IPS-NIHi11 (cell line): ENCODE measurements at places on chromosomes 1 and 21.
A peak's percentile ranks its signal among the peaks of the same experiment; 100 is the strongest.

- DNase-seq: no peak
Observed at GRCh38 chr1:204684206-204684570, 1.4 kb downstream of the LRRN2 start.

DNA sequence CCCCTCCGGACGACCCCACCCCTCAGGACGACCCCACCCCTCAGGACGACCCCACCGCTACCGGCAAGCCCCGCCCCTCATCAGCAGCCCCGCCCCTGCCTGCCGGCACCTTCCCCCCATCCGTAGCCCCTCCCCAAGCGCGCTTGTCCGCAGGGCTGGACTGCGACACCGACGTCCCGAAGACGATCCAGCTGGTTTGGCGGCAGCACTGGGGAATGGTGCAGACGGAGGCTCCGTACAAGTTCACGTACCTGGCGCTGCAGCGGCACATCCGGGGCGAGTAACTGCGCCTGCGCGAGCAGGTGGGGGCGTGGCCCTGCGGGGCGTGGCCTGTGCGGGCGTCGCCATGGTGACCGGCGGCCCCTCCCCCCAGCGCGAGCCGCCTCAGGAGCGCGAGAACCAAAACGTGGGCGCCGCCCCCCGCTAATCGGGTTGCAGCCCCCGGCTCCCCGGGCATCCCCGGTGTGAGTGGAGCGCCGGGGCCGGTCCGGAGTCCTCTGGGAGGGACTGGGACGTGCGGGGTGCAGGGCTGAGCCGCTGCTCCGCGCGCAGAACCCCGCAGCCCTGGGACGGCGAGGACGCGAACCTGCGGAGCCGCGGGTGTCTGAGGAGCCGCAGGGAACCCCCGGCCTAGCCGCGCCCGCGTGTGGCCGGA lies 4.9 kb downstream of the RNF223 start:
- DNase-seq: peak; percentile 96

GRCh38 chr1:176994931-176995596 lies 169.4 kb downstream of the ASTN1 start:
- no peak for DNase-seq

DNA sequence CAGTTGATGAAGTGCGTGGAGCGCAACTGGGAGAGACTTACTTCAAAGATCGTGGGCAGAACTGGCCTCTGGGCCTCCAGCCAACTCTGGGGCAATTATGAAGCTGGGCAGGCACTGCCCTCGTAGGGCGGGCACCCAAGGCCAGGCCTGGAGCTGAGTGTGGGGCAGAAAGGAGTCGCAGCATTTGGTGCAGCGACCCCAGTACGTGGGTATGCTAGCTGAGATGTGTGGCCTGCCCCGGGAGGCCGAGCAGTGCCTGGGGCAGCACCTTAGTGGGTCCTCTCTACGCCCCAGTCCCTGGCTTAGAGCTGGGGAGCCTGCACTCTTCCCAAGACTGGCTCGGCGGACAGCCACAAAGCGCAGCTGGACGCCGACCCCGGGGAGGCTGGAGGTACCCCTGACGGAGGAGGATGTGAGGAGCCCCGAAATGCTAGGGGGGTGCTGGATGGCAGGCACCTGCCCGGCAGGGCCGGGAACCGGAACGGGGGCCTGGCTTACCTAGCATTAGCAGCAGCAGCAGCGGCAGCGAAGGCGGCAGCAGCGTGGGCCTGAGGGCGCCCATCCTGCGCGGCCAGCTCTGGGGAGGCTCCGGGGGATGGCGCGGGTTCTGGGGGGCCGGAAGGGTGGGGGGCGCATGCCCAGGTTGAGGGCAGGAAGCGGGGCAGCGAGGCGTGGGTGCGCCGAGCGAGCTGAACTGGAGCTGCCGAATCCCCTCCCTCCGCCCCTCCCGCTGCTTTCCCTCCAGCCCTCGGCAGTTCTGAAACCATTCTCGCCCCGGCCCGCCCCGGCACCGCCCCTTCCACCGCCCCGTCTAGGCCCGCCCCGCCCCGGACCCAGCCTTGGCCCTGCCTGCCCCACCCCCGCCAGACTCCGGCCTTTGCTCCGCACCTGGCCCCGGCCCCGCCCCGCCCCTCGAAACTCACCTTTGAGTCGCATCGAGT lies at the start of gene IGSF8:
IGSF8 (minus strand) TSS at position 709 of the 941 bp plus-strand sequence; CDS start at position 562, 147 bp downstream.
- peak; percentile 92 for DNase-seq

- DNase-seq: no peak
Observed at GRCh38 chr1:53558739-53559315, 99.6 kb downstream of the DMRTB1 start.

DNA sequence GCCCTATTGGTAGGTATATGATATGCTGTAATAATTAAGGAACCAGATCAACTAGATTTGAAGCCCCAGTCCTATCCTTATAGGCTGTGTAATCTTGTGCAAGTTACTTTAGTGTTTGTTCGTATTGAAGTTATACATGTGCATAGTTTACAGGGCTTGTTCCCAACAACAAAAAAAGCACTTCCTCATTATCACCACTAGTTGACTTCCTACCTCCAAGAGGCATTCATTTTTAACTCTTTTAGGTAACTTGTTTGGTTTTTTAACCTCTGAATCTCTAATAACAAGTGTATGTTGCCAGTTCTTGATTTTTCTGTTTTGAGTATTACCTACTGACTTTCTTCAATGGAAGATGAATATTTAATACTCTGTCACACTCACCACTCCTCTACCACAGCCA lies 71.9 kb downstream of the ST3GAL3 start:
- DNase-seq: no peak

- DNase-seq: no peak
Observed at GRCh38 chr1:177646757-177647730, 322.8 kb downstream of the SEC16B start.

DNA sequence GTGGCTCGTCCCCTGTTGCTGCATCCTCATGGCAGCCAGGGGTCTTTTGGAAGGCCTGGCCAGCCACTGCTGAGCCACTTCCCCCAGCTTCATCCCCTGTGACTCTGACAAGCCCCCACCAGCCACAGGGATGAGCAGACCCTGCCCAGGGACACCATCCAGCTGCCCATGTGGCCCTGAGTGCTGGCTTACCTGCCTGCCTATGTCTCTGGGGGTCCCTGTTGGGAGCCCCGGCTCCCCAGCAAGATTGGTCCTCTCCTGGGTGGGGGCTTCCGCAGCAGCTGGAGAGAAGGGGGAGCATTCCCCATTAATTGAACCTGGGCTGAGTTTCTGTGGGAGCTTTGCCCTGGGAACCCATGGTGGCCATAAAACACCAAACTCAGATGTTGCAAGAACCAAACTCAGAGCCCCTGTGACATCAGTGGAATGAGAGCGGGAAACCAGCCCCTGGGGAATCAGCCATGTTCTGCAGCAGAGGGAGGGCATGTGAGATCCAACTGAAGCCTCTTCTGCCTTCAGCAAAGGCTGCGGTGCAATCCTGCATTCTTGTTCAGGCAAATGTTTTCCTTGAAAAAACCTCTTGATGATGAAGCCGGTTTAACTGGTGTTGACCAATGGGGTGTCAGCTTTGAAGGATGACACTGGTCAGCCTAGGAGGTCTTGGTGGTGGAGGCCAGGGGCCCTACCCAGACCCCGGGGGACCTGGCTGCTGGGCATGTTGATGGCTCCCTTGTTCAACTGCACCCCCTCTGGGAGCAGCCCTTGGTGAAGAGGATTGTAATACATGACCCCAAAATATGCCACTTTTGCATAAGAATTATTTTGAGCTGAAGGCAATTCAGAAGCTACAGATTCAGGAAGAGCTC lies 28.3 kb upstream of the COL18A1 start:
- no peak for DNase-seq

GRCh38 chr21:38952890-38953289 lies 147.2 kb downstream of the ETS2 start:
- no peak for DNase-seq

DNA sequence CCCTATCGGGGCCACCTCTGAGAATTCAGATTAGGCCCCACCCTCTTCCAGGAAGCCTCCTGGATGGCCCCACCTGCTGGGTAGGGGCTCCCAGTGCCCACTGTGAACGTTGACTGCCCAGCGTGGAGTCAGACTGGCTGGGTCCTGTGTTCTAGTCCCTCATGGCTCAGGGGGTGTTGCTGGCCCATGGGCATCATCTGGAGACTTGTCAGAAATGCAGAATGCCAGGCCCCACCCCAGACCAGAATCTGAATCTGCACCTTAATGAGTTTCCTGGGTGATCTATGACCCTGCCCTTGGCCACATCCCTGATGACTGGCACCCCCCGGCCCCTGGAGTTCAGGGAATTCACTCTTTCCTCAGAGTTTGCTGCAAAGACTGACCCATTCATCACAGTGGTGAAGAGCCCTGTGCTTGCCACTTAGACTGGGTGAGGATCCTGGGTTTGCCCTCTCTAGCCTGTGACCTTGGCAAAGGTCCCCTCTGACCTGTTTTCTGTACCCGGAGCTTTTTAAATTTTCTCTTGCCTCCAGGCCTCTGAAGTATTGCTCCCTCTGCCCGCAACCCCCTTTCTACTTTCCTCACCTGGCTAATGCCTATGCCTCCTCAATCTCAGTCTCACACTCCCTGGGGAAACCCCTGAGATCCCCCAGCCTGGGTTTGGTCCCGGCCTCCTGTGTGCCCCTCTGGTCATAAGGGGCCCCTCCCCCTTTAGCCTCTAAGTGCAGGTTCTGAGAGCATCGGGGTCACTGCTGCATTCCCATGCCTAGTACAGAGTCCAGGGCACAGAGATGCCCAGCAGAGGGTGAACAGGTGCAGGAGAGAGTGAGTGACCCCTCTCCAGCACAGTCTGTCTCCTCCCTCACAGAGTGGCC lies 184.2 kb downstream of the MATN1 start:
- DNase-seq: no peak

DNA sequence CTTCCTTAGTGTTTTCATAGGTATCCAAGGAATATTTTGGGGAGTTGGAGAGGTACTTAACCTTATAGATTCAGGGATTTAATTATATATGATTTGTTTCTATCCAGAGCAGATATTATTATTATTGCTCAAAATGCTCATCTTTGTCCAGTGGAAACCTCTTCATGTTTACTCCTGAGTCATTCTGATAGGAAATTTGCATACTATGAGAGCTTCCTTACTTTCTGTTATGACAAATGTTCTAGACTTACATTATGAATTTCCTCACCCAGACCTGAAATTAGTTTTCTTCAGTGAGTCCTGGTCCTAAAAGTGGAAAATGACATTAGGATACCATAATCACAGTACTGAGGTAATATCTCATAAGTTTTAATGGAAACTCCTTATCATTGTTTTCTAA lies 57.5 kb upstream of the PLPPR5 start:
- no peak for DNase-seq

DNA sequence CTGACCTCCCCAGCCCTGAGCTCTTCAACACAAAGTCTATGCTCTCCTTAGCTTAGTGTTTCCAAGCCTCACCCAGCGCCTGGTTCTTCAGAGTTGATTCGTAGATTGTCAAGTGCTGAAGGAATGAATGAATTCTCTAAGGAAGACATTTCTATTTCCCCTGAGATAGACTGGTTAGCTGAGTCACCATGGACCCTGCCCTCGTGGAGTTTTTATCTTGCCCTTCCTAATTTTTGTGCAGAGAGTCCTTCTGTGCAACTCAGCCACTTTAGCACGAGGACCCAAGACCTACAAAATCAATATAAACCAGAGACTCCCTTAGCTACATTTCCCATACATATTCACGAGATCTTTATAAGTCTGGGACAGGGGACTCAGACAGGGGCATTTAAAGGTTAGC lies 2.6 kb upstream of the CD244 start:
- DNase-seq: no peak
